Endothelial cell of umbilical vein (primary cell): ENCODE measurements at places on chromosomes 5 and 9. TPM values are rescaled to one million over a fixed set of nuclear protein-coding genes. Genes with fewer than 3 reads are reported as not detected.

PCDHB14 gene
- total RNA-seq = 0.55 and 1.0 TPM in 2 replicates

CNTNAP3B gene
- 80.4 and 82.9 TPM in 2 replicates for total RNA-seq

CDKN2B-AS1 gene
- 1.9 and 2.4 TPM in 2 replicates for total RNA-seq

MTREX gene
- 76.3 and 77.2 TPM in 2 replicates for total RNA-seq

GRCh38 chr9:133443982-133444381 is 15.8 kb upstream of the CACFD1 start:
- H3K4me1 ChIP-seq = no peaks in the 10 kb centered on the region
- no peaks in the 10 kb centered on the region for H3K27me3 ChIP-seq
- no peak overlapping the region for H3K27ac ChIP-seq
- no peak overlapping the region for H3K4me3 ChIP-seq
